ENCODE measurements at places on chromosomes 7 and 10. TPM values are rescaled to one million over a fixed set of nuclear protein-coding genes. Genes with fewer than 3 reads are reported as not detected.

The EMX2 gene
- total RNA-seq, result not detected

The DGKI gene
- 21.5 TPM for total RNA-seq

The ATXN7L1 gene
- 7.1 TPM for total RNA-seq

The RPEL1 gene
- 0.11 TPM for total RNA-seq

The CARD11 gene
- total RNA-seq, result 0.77 TPM

The GNG11 gene
- total RNA-seq, result 13.4 TPM

The NPTX2 gene
- total RNA-seq, result 26.3 TPM

The ACSL5 gene
- 7.1 TPM for total RNA-seq

- DNase-seq, result no peak
These were observed 188.5 kb downstream of the JAZF1 start for GRCh38 chr7:27992097-27992496.

- DNase-seq, result no peak
These were observed 362.5 kb downstream of the POM121L12 start for GRCh38 chr7:53397911-53398310.

DNA sequence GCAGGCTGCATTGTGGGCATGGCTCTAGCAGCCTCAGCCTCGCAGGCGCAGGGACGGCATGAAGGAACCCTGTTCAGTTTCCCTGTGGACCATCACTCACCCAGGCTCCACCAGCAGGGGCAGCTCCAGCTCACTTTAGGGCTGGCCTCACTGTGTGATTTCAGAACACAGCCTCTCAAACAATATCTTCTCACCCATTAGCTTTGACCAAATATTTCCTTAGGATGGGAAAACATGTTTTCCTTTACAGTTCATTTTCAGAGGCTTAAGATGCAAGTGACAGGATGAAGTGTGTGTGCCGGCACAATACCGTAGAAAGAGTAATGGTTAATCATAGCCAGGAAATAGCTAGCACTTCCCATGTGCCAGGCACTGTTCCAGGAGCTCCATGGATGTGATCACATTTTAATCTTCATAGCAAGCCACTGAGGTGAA, 58.2 kb downstream of the LANCL2 start:
- no peak for DNase-seq

DNA sequence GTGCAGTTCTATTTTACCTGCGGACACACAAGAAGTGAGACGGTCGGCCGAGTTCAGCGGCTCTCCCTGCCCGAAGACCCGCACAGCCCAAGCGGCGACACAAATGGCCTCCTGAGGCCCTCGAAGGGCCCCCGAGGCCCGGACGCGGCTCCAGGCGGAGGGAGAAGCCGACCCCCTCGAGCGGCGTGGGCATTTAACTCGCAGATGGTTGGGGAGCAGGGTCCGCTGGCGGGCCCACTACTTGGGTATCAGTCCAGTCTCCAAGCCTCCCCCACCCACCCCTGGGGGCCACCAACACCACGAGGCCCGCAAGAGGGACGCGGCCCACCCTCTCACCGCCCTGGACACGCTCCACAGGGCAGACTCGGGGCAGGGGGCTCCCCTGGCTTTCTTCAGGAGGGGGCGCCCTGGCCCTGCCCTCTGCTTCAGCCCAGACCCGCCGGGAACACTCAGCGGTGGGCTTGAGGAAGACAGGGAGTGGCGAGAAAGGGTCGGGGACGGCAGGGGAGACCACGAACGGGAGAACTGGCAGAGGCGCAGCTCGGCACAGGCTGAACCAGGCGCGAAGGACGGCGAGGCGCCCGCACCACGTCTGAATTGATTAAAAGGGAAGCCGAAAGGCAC, 1.7 kb downstream of the IGF2BP3 start:
- DNase-seq, result peak; percentile 58

GRCh38 chr10:3196958-3197347, 24.4 kb upstream of the PITRM1 start:
- no peak for DNase-seq

DNA sequence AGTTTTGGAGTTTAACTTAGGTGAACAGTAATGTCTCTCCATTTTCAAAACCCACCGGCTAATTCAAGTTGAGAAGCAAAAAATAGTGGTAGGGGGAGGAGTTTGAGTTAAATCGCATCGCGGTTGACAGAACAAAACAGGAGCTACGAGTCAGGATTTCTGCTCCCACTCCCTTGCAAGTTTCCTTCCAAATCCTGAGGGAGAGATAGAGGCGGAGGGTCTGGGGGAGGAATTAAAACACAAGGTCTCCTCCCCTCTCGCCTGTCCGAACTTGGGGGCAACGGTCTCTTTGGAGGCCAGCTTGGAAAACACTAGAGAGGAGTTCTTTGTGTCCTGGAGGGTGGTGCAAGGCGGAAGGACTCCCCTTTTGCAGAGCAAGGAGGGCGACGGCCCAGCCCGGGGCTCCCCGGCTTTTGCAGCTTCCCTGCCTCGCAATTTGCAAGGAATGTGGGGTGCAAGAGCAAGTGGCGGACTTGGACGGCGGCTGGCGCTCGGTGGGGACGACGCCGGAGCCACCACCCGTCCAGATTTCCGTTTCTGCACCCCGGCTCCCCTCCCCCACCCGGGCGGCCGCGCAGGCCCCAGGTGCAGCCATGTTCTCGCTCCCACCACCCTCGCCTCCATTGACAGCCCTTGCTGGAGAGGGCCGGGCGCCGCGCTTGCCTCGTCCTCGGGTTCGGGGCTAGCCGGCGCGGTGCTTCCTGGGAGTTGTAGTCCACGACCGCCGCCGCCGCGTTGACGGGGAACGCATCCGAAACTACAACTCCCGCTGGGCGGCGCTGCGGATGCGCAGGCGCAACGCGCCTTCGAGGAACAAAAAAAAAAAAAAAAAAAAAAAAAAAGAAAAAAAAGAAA, 454 bp upstream of the GTF2I start:
- DNase-seq, result peak; percentile 97

DNA sequence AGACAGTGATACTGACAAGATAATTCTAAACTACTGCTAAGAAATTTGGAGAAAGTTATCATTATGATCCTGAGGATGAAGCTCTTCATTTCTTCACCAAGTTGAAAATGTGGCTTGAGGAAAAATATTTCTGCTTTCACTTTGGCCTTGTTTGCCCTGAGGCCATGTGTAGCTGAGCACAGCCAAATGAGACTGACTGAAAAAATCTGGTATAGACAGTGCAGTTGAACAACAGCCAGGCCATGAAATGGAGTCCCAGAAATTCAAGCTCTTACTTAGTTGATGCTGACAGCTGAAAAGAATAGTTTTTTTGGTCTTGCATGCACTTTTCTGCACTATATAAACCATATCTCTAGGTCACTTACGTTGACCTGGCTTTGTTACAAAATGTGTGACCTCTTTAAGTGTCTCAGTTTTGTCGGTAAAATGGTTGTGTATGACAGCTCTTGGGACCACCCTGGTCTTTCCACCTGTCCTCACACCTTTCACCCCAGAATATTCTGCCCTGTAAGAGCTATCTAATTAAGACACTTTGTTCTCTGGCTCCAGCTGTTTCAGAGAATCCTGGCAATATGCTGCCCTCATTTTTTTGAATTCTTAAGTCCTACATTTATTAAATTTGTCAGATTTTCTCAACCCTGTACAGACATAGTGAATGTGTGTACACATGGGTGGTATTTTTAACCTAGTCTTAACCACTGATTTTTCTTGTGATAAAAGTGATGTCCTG, 91.3 kb downstream of the CD36 start:
- DNase-seq, result no peak

DNA sequence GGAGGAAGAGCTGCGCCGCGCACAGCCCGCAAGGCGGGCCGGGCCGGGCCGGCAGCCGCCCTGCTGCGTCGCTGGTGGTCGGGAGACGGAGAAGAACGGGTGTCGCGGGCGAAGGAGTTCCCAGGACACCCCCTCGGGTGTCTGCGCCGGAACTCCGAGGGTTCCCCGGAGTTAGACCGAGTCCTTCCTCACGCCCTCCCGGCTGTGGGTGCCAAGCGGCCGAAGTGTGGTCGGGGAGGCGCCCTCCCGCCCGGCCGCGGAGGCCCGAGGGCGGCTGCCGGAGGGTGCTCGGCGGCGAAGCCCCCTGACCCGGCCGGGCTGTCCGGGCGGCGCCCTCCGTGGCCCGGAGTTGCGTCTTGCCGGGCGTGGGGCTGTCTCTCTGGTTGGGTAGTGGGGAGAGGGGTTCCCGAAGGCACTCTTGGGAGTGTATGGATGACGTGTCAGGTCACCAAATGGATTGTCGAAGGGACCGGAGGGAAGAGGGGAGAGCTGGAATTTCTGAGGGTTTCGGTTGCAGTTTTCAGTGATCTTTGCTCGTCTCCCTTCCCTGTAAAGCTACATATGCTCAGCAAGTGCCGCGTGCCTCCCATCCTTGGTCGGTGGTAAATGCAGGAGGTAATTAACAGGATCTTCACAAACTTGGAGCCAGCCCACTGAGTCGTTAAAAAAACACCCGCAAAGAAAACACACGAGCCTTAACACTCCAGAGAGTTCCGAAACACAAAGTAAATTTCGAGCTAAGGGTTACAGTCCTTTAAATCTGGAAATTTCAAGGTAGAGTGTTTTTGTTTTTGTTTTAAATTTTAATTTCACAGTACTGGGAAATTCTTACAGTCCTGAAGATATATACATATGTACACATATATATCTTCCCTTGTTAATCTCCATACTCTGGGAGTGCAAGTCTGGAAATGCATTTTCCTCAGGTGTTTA, 871 bp downstream of the ST7 start:
- peak; percentile 68 for DNase-seq

- peak; percentile 67 for DNase-seq
These were observed 227.0 kb upstream of the HDAC9 start for GRCh38 chr7:18268571-18268970.

- DNase-seq, result no peak
These were observed 87.4 kb downstream of the CHST15 start for GRCh38 chr10:124005991-124006392.

DNA sequence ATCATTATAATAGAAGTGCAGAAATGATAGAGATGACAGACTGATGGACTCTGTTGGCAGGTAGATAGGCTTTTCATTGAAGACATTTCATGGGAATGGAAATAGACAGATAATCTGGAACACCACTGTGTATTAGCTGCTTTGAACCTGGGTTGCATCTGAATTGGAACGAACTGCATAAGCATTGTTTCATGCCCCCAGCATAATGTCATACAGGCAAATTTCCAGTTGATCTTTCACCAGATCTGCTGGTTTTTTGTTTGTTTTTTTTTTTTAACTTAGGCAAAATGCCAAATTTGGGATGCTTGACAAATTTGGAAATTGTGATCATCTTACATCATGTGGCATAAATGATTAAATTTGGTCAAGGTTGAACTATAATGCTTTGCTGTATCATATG, 172.1 kb upstream of the AOAH start:
- DNase-seq, result no peak

DNA sequence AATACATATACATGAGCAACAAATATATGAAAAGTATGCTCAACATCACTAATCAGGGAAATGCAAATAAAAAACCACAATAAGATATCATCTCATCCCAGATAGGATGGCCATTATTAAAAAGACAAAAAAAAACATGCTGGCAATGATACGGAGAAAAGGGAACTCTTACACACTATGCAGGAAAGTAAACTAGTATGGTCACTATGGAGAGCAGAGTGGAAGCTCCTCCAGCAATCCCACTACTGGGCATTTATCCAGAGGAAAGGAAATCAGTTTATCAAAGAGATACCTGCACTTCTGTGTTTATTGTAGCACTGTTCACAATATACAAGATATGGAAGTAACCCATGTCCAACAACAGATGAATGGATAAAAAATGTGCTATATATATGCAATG, 217.5 kb downstream of the SDK1 start:
- no peak for DNase-seq

GRCh38 chr10:24553051-24553612, 170.6 kb downstream of the ARHGAP21 start:
- no peak for DNase-seq

DNA sequence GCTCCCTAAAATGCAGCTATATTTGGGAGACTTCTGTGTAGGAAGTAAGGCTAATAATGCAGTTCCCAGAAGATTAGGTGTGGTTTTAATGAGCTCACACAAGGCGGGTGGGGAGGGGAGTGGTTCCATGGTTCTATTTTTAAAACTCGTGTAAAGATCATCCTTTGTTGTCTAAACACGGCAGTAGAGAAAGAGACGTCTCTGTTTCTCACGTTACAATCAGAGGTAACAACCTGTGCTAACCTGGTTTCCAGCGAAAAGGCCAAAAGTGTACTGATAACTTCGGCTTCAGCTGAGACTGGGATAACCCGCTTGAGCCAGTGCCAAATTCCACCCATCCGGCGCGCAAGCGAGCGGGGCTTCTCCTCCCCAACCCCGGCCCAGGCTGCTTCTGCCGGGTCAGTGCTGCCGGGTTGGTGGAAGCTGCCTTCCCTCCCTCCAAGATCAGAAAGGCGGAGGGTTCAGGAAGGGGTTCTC, 2.5 kb upstream of the MAP3K8 start:
- no peak for DNase-seq

GRCh38 chr10:123272171-123272570, 118.0 kb downstream of the BUB3 start:
- no peak for DNase-seq

DNA sequence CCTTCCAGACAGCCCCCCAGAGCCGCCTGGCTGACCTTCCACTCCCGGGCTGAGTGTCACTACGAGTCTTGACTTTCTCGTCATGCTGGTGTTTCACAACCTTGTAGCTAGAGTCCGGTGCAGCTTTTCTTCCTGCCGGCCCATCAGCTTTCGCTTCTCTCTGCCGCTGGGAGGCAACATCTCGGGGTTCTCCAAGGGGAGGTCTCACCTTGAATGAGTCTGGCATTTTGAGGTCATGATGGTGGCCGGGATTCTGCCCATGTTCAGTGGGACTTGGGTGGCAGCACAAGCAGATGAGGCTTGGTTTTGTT, 285.2 kb downstream of the CAMK1D start:
- no peak for DNase-seq

Measured in spinal cord (tissue), 10 donors.